ENCODE measurements at places on chromosomes 2 and 18. TPM values are rescaled to one million over a fixed set of nuclear protein-coding genes. Genes with fewer than 3 reads are reported as not detected.

DNA sequence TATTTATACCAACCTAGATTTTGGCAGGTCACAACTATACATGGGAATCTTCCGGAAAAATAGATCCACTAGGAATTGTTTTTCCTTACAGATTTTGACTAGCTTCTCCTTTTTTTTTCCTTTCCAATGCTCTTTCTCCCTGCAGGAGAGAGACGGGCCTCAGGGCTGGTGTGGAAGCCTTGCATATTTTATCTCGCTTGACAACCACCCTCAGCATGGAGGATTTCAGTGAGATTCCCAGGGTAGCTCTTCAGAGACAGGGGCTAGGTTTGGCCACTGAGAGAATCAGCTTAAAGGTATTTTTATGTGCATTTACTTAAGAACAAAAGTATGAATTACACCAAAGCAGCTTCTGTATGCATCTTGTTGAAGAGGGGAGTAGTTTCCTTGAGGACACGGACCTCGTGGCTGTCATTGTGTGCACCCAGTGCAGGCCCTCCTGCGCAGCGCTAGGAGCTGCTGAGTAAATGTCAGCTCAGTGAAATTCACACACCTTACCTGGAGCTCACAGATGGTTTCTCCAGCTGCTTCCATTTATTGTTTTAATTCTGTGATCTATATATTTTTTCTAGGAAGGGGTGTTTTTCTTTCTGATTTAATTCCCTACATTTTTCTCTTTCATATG lies 54.4 kb downstream of the TRAPPC12 start:
- DNase-seq = no peak

GRCh38 chr2:142165790-142166189 lies 35.0 kb upstream of the LRP1B start:
- DNase-seq = no peak

DNA sequence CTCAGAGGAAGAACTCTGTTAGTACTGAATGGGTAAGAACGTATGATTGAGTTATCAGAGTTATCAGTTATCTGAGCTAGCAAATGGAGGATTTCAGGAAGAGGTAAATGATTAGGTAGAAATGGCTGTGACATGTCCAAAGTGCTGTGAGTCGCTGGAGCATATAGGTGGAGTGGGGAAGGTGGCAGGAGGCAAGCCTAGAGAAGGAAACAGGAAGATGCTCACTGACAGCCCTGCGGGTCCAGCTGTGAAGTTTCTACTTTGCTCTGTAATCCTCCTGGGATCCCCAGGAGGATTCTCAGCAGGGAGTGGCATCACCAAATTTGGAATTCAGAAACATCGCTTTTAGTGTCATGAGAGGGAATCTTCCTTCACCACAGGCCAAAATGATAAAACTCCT lies 52.0 kb downstream of the GYPC start:
- DNase-seq = no peak

DNA sequence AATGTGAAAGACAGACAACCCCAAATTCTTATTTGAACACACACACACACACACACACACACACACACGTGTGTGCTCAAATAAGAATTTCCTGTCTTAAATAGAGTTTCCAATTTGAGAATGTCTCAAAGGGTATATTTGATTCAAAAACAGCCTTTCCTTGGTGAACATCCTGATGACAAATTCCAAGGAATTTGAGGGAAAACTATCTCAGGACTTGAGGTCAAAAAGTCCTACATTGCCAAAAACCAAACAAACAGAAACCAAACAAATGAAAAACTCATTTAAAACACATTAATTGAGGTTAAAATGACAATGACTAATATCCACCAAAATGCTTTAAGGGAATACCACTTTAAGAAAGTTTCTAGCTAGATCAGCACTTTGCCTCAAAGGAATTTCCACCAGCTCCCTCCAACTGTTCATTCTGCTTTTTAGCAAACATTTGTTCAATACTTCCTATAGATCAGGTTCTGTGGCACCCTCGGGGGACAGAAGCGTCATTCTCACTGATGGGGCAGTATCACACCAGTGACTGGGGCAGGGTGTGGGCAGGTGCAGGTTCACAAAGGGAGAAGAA lies 232.1 kb upstream of the TRIB2 start:
- DNase-seq = no peak

Gene MSTN
- polyA plus RNA-seq = 2.1 TPM

DNA sequence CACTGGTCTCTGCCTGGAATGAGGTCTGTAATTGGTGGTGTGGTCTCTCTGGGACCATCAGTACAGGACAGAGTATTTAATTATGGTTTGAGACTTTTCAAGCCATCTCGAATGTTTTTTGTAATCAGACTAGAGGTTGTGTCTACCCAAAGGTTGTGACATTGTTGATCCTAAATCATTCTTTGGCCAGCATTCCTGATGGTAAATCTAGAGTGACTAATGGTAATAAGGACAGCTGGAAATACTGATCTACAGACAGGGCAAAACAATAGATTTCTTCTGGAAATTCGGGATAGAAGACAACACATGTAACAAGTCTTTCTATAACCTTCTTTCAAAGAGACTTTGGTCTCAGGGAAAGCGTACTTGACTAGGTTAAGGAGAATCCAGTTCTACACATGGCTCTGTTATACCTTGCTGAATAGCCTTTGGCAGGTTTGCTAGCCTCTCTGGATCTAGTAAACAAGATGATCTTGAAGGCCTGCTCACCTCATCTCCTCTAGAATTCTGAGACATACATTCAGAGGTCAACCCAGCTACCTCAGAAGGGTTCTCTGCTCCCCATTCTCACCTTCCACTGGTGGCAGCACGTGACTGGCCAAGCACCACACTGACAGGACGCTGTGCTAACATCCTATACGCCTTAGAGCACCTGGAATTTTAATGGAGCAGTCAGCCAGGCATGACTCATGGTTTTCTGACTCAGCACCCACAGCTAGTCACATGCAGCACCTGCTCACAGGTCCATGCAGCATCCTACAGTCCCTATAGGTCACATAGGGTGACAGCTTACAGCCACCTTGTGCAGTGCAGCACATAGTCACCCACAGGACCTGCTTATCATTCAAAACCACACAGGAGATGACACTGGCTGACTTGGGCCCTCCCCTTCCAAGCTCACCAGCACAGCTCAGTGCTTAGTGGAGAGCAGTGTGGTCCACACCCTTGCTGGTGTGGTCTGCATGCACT lies 12.2 kb downstream of the PLB1 start:
- DNase-seq = peak; percentile 33

Gene ALK
- polyA plus RNA-seq = 0.26 TPM

Gene BIRC6
- polyA plus RNA-seq = 64.9 TPM

DNA sequence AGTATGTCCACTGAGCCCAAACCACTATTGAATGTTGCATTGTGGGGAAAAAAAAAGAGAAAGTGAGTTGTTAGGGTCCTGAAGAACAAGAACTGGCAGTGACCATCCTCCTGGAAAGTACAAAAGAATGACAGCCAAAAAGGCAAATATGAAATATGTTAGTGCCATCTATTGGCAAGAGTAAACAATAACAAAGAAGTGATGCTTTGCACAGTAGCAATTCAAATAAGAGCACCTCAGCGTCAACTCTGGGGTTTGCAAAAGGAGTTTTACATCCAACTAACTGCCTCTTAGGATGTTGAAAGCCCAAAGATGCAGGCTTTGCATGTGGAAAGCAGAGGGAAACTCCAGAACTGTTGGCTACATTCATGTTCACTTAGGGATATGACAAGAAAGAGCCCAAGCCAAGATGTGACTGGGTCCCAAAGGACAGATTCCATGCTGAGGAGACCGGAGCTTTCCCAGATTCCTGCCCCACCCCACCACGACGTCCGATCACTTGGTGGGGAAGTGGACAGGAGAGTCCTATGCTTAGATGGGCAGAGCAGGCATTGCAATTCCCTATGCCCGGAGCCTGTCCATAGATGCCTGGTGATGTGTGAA lies 15.6 kb downstream of the TRABD2A start:
- no peak for DNase-seq

DNA sequence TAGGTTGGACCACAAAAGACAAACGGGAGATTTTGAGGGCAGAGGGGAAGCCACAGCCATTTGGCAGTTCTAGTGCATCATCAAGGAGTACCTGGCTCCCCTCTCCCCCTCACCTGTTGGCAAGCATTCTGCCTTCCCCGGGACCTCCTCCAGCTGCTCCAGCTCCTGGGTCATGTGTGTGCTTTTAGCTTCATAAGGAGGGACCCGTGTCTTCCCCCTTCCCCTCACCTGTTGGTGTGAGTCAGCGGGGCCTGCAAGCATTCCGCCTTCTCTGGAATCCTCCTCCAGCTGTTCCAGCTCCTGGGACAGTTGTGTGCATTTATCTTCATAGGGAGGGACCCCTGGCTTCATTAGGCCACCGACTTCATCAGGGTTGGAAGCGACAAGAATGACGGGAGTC lies 58.8 kb downstream of the SPP2 start:
- DNase-seq = no peak

Gene ZNF532
- 105 TPM for polyA plus RNA-seq
